ENCODE measurements at places on chromosomes 1 and 21.

DNA sequence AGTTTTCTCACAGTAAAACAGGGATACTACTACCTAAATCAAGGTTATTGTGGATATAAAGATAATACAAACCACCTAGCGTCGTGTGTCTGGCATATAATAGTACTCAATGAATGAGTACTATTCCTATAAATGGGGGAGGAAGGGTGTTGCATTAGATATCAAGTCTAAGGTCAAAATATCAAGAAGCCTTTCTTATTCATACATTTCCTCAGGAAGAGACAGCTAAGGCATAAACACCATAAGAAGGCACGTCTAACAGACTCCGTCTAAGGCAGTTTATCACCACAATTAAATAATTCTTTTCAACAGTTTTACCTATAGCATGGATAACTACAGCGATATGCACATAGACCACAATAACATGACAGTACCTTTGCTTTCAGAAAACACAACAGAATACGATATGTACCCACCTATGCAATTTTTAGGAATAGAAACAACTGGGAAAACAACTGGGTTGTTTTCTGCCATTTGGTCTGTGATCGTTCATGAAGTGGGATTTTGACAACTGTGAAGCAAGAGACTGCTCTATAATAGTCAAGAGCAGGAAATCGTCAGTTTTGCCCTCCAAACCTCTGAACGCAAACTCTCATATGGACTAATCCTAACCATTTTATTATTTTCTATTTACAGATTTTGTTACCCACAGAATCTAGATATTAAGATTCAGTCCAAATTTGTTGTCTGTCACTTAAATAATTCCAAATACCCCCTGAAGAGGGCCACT, 53.1 kb downstream of the HNRNPR start:
- no peak for DNase-seq

DNA sequence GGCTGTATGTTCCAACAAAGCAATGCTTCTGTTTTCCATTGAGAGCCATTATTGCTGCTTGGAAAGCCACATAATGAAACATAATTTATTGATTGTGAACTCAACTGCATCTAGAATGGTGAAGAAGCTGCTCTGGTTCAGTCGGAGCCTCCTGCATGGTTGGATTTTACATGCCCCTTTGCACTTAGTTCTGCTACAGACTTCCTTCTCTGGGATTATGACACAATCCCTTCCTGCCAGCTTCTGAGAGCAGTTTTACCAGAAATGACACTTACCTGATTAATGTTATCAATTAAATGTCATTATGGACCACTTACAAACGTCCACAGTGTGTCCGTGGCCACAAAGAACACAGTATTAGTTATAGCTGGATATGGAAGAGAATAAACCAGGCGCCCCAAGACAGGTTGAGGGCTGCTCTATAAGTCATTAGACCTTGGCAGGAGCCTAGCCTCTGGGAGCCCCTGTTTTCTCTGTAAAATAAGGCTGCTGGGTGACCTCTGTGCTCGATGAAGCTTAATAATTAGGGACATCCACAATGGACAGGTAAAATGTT, 7.0 kb upstream of the CD58 start:
- no peak for DNase-seq

GRCh38 chr1:41503538-41504113, 19.1 kb upstream of the EDN2 start:
- DNase-seq = no peak

DNA sequence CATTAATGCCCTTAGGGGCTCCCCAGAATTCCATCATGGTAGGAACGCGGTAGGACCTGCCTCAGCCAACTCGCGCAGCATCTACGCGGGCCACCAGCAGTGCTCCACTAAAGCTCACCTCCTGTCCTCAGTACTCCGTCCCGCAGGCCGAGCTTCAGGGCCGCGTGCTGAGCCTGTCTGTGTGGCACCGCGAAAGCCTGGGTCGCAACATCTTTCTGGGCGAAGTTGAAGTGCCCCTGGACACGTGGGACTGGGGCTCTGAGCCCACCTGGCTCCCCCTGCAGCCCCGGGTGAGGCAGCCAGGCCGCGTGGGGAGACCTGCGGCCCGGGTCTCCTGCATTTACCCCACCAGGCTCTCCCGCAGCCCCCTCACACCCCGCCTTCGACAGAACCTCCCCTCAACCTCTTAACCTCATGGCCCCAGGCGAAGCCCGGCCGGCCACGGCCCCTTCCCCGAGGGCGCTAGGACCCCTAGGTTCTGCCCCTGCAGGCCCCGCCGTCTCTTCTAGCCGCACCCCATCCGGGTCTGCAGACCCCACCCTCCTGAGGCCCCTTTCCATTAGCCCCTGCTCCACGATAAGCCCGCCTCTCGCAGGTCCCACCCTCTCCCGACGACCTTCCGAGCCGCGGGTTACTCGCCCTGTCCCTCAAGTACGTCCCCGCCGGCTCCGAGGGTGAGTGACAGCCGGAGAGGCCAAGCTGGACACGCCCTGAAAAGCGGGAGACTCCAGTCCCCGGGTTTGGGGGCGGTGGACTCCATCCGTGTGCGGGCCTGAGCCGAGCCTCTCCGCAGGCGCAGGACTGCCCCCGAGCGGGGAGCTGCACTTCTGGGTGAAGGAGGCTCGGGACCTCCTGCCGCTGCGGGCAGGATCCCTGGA, 9.1 kb downstream of the SYTL1 start:
- peak; percentile 65 for DNase-seq

- DNase-seq = no peak
Observed at GRCh38 chr1:39542924-39543323, 33.7 kb downstream of the PABPC4 start.

GRCh38 chr21:41662761-41663160, 104.1 kb downstream of the RIPK4 start:
- no peak for DNase-seq

DNA sequence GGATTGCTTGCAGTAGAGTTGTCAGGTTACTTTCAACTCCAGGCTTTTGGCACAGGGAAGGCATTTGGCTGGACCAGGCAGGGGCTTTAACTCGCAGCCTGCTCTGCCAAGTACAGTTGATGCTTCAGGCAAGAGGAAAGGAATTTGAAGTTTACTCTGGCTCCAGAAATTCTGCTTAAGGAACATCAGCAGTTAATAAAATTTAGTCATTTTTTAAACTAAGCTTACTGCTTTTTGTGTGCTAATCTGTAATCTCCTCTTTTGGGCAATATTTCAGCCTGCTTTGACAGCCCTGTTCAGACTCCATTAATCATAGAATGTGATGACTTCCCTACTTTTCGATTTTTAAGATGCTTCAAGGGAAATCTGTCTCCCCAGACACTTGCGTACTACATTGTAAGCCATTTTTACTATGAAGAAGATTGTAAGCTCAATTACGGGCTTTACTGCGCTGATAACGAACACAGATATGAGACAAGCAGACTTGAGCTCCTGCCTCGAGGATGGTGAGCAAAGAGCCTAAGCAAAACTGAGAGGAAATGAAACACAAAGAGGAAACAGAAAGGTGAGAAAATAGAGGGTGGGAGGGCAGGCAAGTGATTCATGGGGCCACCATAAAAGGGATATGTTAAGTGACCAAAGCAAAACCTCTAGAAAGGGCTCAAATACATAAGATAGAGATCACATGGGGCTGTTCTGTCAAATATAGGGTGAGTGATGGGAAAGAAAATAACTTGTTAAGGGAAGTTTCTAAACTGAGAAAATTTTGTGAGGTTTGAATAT, 76.6 kb upstream of the VAV3 start:
- DNase-seq = no peak

DNA sequence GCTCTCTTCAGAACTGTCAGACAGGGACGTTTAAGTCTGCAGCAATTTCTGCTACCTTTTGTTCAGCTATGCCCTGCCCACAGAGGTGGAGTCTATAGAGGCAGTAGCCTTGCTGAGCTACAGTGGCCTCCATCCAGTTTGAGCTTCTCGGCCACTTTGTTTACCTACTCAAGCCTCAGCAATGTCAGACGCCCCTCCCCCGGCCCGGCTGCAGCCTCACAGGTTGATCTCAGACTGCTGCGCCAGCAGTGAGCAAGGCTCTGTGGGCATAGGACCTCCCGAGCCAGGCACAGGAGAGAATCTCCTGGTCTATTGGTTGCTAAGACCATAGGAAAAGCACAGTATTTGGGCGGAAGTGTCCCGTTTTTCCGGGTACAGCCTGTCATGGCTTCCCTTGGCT, 89.9 kb upstream of the PDC start:
- no peak for DNase-seq

DNA sequence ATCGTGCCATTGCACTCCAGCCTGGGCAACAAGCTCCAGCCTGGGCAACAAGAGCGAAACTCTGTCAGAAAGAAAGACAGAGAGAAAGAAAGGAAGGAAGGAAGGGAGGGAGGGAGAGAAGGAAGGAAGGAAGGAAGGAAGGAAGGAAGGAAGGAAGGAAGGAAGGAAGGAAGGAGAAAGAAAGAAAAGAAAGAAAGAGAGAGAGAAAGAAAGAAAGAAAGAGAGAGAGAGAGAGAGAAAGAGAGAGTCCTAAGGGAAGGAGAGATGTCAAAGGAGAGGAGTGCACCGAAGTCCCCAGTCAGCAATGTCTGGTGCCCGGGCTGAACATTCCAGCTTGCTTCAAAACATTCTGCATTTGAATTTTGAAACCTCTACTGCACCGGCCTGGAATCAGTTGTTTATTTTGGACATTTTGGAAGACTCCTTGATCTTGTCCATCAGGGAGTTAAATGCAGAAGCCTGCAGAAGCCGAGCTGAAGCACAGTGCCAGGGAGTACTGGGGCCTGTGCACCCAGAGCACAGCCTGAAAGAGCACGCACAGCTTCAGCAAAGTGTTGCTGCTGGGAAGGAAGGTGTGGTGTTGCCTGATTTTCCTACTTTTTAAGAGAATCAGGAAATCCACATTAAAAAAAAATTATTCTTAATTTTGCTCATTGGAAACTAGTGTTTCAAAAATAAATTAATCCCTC, 3.7 kb upstream of the IGSF3 start:
- DNase-seq = no peak

- DNase-seq = no peak
Observed at GRCh38 chr1:118995312-118996016, 7.3 kb upstream of the TBX15 start.

GRCh38 chr1:98749152-98749756, 87.7 kb downstream of the SNX7 start:
- DNase-seq = no peak

DNA sequence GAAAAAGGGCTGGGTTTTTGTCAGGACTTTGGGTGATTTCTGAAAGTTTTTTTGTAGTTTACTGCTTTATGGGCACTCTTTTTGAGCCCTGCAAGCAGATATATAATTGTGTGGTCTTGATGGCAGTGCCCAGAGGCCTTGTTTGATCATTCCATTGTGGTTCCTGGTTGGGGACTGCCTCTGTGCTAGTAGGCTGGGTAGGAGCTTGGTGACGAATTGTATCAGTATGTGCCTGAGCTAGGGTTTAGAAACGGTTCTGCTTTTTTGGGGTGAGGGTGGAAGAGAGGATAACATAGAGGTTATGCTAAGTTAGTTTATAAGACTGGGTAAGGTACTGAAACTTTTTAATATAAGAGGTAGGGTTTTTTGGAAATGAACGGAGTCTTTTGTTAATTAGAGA, 139.7 kb upstream of the ETV3 start:
- DNase-seq = no peak

- no peak for DNase-seq
Observed at GRCh38 chr1:203058676-203058935, 27.2 kb downstream of the MYOG start.

DNA sequence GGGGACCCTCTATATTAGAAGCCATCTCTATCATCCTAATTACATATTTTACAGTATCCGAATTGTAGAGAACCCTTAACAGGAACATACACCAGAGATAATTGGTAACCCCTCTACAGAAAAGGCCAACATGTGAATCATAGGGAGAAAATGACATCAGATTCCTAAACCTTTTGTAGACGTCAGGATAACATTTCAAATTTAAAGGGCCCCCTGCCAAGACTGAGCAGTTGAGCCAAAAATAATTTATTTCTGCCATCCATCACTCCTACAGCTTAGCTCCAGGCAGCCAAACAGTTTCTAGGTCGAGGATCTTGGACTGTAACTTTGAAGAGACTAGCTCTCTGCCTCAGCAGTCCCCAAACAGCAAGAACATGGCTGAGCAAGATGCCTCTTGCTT, 21.2 kb downstream of the ZNF697 start:
- DNase-seq = no peak

DNA sequence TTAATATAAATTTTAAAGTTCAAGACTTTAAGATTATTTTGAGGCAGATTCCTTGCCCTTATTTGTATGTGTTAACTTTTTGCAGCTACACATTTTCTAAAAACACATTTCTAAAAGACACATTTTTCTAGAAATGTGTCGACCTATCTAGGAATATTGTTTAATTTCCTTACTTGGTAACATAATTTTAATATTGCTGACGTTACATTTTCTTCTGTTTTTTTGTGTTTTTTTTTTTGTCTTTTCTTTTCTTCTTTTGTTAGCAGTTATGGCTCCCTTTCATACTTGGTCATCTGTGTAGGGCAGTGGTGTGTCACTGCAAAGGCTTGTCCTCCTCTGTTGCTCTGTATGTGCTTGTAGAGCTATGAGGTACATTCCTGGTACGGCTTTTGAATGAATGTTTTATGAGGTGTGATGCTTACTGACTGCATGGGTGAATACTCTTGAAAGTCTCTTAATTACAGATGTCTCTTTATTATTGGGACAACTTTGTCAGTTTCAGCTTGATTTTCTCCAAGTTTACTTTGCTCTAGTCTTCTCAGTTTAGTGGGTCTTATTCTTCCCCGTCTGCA, 30.1 kb downstream of the LRRC8D start:
- no peak for DNase-seq

DNA sequence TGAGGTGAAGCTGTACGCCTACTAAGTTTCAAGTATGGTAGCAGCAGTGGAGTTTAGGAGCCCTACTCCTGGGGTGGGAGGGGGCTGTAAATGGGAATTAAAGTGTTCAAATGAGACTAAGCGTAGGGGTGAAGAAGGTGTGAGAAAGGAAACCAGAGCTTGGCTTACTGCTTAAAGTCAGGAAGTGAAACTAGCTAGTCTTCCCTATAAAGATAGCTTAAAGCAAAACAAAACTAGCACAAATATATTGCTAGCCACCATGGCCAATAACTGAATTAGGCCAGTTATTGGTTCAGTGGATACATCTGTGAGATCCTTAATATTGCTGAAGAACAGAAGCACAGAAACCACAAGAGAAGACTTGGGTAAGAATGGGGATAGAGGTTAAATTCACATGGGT, 492.2 kb upstream of the PKN2 start:
- no peak for DNase-seq

Data from neural crest cell (in vitro differentiated cells).